ENCODE measurements at places on chromosomes 6 and 20.

DNA sequence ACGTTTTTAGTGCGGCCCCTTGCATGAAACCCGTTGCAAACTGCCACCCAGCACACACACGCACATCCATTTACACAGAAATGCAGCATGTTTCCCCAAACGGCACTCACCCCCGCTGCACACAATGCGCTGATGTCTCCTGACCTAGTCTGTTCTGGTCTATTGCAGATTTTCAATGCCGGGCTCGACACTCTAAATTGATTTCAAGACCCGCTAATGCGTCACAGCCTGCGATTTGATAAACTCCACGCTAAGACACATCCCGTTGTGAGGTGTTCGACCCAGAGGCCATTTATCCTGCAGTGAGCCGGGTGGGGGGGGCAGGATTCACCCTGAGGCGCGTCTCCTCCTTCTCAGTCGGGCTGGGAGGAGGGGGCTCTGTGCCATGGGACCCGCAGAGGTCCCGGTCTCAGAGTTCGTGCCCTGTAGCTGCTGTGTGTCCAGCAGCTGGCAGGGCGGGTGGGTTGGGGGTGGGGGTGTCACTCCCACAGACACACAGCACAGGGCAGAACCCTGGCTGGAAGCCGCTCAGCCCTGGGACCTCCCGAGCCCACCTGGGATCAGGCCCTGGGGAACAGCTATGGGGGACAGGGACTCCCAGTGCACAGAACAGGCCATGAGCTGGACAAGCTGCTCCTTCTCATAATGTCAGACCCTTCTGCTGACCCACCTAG, 367.9 kb downstream of the PREX1 start:
- DNase-seq = no peak

DNA sequence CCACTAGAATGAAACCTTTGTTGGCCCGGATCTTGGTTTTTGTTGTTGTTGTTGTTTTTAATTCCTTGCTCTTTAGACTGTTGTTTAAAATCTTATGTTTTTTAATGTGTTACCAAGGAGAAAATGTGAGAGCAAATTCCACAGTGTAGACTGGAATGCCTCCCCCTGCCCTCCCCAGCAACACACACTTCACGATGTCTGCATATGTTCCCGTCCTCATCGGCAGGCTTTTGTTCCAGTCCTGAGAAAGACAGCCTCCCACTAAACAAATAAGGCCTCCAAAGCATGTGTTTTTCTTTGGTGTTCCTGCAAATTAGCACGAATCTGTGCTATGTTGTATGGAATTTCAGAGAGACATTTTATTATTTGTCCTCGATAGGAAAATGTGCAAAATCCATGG, 263.3 kb upstream of the QKI start:
- DNase-seq = no peak

DNA sequence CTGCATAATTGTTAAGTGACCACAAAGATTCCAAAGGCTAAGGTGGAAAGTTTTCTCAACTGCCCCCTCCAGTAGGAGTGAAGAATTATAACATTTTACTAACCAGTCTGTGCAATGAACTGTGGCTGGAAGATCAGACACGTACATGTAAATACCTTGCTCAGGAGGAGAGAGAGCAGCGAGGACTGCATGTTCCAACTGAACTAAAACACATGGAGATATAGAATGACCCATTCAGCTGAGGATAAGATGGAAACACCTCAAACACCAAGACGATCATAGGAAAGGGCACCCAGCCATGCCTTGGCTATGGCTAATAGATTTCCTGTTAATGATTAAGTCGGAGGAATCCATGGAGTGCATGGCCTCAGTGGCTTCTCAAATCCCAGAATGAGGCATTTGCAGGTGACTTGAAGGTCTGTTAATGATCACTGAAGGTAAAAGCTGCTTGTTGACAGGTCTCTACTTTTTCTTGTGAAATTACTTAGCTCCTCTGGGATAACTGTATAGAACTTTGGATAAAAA, 875.6 kb downstream of the TFAP2A start:
- DNase-seq = no peak

DNA sequence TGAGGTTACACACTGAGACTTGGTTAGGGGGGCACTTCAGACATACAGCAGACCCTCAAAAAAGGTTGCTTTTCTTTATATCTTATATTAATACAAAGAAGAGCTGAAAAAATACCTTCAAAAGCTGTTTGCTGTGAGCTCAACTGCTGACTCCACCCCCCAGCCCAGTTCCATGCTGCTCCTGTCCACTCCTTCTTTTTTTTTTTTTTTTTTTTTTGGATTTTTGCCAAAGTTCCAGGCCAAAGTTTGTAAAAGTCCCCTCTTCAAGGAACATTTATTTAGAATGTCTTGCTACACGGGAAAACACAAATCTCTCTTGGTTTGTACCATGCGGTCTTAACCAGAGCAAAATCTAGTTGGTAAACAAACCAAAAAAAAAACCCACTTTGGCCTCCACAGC, 85.3 kb upstream of the AKAP12 start:
- no peak for DNase-seq

DNA sequence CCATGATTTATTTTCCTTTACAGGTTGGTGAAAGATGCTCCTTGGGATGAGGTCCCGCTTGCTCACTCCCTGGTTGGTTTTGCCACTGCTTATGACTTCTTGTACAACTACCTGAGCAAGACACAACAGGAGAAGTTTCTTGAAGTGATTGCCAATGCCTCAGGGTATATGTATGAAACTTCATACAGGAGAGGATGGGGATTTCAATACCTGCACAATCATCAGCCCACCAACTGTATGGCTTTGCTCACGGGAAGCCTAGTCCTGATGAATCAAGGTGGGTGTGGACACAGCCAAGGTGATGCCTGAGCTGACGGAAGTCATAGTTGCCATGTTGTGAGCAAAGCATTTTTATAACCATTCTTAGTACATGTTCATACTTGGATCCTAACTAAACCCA, 34.6 kb upstream of the CALHM6 start:
- no peak for DNase-seq

GRCh38 chr6:132130626-132131298, 179.6 kb upstream of the CCN2 start:
- no peak for DNase-seq

DNA sequence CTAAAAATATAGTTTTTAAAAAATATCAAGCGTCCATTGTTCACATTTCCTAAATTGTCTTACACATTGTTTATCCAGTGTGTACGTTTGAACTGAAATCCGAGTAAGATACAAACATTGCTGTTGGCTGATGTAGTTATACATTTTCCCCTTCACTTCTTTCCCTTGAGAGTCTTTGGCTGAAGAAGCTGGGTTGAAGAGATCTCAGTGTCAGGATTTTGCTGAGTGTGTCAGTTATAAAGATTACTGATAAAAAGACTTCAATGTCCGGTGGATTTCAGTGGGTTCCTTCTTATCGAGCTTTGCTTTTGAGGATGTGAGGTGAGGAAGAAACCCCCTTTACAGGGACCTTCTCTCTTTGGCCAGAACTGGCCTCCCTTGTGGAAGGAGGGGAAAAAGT, 20.5 kb downstream of the RFPL4B start:
- DNase-seq = no peak

DNA sequence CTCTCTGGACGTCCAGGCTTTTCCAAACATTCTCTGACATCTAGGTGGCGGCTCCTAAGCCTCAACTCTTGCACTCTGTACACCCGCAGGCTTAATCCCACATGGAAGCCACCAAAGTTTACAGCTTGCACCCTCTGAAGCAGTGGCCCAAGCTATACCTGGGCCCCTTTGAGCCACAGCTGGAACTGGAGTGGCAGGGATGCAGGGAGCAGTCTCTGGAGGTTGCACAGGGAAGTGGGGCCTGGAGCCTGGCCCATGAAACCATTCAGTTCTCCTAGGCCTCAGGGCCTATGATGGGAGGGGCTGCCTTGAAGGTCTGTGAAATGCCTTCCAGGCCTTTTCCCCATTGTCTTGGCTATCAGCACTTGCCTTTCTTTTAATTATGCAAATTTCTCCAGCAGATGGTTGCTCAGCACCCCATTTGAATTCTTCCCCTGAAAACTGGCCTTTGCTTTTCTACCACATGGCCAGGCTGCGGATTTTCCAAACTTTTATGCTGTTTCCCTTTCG, 64.9 kb downstream of the IRF4 start:
- no peak for DNase-seq

DNA sequence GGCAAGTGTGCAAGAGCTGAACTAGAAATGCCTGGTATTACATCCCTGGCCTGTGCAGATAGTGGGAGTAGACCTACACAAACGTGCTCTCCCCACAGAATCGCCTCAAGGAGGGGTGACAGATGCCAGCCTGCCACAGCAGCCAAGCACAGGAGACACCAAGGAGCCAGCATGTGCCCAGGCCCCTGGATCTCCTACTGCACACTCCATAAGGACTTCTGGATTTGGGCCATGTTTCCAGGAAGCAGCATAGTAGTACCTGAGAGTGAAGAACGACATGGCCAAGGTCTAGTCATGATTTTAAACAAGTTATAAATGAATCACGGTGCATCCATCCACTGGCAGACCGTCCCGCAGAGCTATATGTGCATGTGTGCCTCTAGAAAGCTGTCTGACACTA, 232.2 kb downstream of the SYNDIG1 start:
- no peak for DNase-seq

DNA sequence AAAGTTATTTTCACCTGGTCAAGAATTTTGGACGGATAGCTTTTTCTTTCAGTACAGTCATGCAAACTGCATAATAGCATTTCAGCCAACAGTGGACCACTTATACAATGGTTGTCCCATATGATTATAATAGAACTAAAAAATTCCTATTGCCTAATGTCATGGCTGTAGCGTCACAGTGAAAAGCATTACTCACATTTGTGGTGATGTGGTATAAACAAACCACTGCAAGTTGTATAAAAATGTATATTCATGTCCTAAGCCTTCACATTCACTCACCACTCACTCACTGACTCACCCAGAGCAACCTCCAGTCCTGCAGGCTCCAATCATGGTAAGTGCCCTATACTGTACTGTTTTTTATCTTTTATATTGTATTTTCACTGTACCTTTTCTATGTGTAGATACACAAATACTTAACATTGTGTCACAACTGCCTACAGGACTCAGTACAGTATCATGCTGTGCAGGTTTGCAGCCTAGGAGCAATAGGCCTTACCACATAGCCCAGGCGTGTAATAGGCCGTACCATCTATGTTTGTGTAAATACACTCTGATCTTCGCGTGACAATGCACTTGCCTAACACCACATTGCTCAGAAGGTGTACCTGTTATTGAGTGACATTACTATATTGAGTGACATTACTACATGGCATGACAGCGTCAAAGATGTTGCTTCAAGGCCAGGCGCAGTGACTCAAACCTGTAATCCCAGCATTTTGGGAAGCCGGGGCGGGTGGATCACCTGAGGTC, 17.9 kb downstream of the ABHD12 start:
- DNase-seq = no peak

DNA sequence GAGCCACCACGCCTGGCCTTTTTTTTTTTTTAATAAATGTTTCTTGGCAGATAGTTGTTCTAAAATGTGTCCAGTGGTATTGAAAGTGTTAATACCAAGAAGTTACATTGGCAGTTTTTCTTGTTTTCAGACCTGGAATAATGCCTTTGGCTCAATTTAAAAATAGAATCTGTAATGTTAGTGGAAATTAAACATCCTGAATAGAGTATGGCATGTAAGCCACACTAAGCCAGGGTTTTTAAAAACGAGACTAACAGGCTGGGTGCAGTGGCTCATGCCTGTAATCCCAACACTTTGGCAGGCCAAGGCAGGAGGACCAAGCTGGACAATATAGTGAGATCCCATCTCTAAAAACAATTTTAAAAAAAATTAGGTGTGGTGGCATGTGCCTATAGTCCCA, 25.3 kb downstream of the MCM8 start:
- no peak for DNase-seq

DNA sequence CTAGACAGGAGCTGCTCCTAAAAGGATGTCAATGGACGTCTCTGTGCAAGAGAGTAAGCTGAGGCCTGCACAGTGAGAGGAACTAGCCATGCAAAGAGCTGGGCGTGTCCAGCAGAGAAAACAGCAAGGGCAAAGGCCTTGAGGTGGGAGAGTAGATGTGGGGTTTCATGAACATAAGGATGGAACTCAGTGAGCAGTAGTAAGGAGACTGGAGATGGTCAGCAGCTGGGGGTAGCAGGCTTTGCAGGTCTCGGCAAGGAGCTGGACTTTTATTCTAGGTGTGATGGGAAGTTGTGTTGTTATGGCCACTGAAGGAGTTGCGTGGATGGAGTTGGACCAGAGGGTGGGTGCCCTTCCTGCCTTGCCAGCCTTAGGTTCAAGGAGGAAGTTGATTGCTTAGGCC, 90.7 kb upstream of the SIRPA start:
- DNase-seq = no peak

GRCh38 chr6:170271771-170272314, 19.0 kb downstream of the DLL1 start:
- peak; percentile 56 for DNase-seq

DNA sequence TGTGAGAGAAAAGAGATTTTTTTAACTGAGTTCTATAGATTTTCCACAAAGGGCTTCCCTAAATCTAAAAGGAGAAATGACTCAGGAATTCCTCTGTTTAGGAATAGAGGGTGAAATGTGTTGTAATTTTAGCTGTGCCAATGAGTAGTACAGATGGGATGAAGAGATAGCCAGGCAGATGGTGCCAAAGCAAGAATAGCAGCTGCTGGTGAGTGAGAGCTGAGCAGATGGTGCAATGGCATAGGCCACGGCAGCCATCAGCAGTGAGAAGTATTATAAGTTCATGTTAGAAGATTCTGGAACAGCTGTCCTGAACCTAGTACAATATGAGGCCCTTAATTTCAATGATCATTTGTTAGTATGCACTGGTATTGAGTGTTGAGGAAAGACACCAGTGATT, 40.2 kb upstream of the CRISP1 start:
- no peak for DNase-seq

DNA sequence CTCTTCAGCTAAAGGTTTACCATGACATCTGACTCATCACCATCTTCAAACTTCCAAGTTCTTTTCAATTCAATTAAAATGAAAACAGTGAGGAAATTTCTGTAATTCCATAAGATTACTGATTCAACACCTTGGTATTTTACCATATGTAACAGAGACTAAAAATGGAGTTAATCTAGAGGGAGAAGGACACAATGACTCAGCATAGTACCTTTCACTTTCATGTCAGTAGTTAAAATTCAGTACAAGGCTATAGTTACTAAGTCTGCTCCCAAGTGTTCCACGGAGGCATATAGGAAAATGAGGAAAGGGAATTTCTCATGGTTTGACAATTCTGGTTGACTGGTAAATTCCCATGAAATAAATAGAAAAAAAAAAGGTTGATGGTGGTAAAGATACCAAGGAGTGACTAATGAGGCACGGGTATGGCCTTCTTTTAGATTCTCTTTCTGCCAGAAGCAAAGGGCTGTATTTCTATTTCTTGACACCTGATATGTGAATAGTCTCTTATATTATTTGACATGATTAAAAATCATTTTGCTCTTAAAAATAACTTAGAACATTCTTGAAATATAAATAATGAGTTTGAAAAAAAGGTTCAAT, 526.7 kb upstream of the ADGRB3 start:
- DNase-seq = no peak

All from naive thymus-derived CD8-positive, alpha-beta T cell (primary cell).